Stimulated activated CD8-positive, alpha-beta memory T cell treated with anti-CD3 and anti-CD28 coated beads, Interleukin-7, amount 100 ng/mL, for 4 hours (primary cell): ENCODE measurements at places on chromosomes 12 and 14.

DNA sequence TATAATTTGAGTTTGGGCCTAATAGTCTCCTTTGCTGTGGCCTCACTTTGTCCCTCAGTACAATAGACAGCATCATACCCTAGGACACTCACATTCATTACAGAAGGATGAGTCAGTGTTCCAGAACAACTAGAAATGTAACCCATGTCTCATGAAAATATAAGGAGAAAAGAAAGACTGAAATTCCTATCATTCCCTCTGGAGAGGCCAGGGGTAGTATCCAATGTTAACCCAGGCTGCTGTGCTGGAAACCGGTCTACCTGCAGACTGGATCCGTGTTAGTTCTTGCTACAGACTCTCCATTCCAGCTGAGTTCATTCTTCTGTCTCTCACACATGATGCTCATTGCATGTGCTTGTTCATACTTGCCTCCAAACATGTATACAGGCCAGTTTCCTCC is 75.8 kb upstream of the HOXC13 start:
- DNase-seq = no peak

GRCh38 chr12:10395390-10395998 is 5.7 kb upstream of the KLRK1 start:
- no peak for DNase-seq

DNA sequence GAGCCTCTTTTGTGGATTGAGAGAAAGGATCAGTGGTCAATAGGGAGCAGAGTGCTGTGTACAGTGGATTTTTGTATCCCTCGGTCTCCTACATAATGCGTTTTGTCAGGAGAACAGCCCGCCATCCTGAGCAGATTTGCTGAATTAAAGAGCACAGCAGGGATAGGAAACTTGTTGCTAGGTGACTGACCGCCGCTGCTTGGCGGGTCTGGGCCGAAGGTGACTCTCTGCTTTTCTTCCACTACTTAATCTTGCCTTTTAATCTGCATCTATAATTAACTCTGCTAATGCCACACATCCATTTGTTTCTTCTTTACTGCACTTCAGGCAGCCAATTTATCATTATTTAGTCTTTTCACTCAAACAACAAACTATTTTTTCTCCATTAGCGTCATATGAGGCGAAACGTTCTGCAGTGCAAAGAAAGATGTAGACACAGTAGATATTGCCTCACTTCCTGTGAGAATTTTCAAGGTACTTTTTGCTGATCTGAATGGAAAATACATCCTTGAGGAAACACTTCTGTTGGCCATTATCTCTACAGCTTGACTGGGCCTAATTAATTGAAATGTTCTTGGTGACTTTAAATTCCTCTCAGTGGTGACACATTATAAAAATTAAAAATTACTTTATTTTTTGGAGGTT is 108.0 kb downstream of the PPM1A start:
- DNase-seq = no peak

DNA sequence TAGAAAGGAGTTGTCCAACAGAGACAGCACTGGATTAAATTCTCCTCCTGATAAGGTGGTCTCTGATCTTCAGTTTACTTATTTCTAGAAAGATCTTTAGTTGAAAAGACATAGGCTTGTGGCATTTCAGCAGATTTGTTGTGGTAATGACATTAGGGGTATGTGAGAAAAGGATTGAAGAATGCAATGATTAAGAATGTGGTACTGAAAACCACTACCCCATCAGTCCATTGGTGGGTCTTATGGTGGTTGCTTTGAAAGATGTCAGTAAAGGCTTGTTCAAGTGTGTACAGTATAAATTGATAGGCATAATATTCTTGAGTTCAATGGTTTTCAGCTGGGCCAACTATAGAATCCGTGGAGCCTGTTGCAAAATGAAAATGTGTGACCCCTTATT is 10.8 kb downstream of the PPFIBP1 start:
- DNase-seq = no peak

GRCh38 chr14:102994689-102995088 is 62.7 kb downstream of the CDC42BPB start:
- no peak for DNase-seq

- no peak for DNase-seq
Measured at GRCh38 chr12:32585680-32586079, 93.4 kb upstream of the DNM1L start.

DNA sequence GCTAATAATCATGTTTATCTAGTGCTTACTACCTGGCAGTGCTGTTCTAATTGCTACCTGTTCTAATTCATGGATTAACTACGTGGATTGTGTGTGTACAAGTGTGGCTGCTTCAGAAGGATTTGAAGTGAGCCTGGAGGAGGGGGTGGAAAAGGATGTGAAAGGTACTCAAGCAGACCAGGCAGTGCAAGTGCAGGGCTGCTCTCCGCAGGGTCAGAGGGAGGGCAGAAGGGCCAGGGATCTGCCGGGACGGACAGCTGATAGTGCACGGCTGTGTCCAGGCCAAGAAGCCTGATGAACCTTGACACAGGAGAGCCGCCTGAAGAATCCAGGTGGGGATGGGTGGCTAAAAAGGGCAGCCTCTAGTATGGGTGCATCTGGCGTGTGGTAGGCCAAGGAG is 28.5 kb downstream of the PIWIL1 start:
- no peak for DNase-seq

GRCh38 chr12:18057051-18057450 is 32.9 kb downstream of the RERGL start:
- DNase-seq = no peak

- no peak for DNase-seq
Measured at GRCh38 chr12:95623554-95624170, 72.4 kb upstream of the USP44 start.

DNA sequence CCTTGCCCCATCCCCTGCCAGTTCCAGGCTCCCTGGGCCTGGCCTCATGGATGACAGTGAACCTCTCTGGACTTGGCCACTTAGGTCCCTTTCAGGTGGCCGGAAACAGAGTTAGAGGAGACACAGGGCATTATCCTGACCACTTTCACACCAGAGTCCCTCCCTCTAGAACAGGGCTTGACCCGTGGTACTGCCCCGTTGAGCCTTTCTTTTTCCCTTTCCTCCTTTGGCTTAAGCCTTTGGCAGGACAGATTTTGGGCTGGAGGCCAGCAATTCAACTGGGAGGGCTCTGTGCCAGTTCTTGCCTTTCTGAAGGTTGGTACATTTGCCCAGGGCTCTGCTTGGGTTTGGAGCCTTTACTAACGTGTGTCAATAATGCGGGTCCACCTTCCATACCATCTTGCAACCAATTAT is 22.8 kb downstream of the TPCN1 start:
- DNase-seq = no peak

DNA sequence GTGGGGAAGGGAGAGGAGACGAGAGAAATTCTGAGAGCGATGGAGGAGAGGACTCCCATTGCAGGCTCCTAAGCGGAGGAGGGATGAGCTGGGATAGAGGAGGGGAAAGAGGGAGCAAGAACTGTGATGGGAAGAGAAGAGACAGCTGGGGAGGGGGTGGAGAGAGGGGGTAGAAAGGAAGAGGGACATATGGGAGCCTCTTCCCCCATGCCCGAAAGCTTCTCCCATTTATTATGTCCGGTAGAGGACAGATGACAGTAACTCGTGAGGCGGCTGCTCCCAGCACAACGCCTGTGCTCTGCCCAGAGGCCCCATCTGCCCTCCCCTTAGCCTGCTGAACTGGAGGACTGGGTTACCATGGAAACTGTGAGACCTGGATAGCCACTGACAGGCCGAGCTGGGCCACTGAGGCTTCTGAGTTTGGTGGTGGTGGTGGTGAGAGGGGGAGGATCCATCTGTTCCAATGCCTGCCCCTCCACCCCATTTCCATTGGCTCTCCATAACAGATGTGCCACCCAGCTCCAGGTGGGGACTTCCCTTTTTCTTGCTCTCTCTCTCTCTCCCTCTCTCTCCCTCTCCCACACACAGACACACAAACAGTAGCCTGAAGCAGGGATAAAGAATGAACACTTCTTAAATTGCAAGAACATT is 8.3 kb downstream of the CPNE6 start:
- no peak for DNase-seq

GRCh38 chr14:58777541-58777979 is 139.8 kb downstream of the DACT1 start:
- DNase-seq = no peak

DNA sequence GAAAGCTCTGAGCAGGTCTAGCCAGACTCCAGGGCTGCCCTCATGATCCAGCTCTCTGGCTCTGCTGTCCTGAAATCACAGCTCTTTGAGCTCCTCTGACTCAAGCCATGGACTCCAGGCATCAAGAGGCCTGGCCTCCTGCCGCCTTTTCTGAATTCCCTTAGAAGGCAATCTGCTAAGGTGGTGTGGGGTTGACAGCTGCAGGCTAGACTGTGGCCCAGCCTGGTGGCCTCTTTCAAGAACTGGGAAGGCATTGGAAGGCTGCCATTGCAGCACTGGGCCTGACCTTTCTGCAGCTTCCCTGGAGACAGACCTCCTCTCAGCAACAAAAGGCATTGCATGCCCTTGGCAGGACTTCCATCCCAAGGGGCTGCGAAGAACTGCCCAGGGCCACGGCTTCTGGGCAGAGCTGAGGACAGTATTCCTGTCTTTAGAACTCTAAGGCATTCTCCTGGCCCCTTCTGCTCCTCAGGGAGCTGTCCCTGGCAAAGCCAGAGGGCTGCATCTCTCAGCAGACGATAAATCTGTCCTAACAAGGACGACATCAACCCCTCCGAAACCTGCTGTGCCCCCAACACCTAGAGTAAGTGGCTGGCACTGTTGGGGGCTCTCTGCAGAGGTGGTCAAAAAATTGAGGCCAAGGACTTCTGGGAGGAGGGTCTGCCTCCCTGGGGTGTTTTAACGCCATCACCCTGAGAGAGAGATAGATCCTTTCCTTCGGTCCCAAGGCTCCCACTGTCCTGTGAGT is 115.6 kb downstream of the RBM19 start:
- no peak for DNase-seq

- DNase-seq = no peak
Measured at GRCh38 chr12:1479645-1480044, 114.7 kb downstream of the FBXL14 start.

DNA sequence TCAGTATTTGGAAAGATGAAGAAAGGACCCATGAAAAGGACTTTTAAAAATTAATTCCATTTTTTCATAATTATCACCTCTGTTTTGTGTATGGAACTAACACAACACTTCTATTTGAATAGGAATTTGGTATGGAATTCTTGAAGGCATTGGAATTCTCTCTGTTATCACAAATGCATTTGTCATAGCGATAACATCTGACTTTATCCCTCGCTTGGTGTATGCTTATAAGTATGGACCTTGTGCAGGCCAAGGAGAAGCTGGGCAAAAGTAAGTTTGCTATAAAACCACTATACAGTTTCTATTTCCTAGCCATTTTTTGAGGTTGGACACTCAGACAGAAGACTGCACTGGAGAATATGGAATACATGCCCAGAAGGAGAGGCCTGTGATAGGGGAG is 98.6 kb downstream of the SLC5A8 start:
- DNase-seq = no peak

GRCh38 chr12:587132-588023 is 75.9 kb downstream of the NINJ2 start:
- no peak for DNase-seq

GRCh38 chr12:26691234-26691970 is 141.6 kb downstream of the ITPR2 start:
- DNase-seq = no peak

GRCh38 chr12:45756666-45757065 is 27.2 kb downstream of the ARID2 start:
- no peak for DNase-seq

GRCh38 chr14:65981192-65981843 is 504.9 kb upstream of the CCDC196 start:
- no peak for DNase-seq

DNA sequence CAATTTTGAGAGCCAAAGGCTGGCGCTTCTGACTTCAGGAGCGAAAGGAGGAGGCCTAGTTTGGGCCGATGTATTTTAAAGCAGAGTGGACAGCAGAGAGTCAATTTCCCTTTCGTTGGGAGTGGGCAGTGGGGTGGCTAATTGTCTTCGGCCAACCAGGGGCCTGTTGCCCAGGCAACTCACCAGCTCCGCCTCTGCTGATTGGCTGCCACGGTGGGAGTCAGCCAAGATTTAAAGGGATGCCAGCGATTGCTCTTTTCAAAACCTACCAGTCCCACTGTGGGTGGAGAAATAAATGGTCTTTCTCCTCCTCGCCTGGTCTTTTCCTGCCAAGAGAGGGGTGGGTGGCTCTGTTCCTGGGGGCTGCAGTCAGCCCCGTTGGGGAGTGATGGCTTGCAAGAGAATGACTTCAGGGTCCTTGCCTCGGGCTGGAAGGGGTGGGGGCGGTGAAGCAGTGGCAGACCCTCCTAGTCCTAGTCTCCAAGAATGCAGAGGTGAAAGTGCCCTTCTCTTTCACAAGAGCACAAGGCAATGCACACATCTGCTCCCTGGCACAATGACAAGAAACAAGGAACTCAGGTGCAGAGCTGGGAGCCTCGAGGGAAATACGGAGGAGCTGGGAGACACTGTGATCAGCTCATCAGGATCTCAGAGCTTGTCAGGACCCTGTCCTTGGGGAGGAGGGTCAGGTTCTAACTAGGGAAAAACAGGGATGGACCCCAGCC is 37.7 kb downstream of the RASAL1 start:
- no peak for DNase-seq

DNA sequence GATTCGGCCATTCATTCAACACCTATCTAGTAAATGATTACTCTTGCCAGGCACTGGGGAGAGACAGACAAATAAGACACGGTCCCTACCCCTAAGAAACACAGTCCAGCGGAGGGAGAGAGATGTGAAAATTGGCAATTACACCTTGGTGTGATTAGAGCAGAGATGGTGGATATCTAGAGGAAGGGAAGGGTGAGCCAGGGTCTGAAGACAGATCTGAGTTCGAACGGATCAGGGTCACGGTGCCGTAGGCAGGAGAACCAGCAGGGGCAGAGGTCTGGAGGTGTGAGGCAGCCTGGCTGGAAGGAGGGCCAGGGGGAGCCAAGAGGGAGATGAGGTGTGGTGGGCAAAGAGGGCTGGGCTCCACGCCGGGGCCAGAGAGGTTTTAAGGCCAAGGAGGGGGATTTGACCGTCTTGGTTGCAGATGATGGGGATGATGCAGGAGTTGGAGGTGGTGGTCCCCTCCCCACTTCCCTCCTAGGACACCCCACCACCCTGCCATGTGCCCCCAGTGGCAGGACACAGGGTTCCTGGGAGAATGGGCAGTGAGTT is 27.1 kb downstream of the FAM222A start:
- DNase-seq = no peak

GRCh38 chr12:19200261-19200660 is 70.7 kb downstream of the PLEKHA5 start:
- DNase-seq = no peak

- DNase-seq = no peak
Measured at GRCh38 chr12:130748786-130749185, 32.7 kb upstream of the RIMBP2 start.

- no peak for DNase-seq
Measured at GRCh38 chr12:123127182-123127495, 23.8 kb downstream of the PITPNM2 start.
